NCI-H1092 treated with DMSO at 0.1 percent for 48 hours (cell line): ENCODE measurements at places on chromosomes 2 and 18.

- no peak for DNase-seq
Measured at GRCh38 chr2:150476809-150477302, 10.6 kb downstream of the RND3 start.

DNA sequence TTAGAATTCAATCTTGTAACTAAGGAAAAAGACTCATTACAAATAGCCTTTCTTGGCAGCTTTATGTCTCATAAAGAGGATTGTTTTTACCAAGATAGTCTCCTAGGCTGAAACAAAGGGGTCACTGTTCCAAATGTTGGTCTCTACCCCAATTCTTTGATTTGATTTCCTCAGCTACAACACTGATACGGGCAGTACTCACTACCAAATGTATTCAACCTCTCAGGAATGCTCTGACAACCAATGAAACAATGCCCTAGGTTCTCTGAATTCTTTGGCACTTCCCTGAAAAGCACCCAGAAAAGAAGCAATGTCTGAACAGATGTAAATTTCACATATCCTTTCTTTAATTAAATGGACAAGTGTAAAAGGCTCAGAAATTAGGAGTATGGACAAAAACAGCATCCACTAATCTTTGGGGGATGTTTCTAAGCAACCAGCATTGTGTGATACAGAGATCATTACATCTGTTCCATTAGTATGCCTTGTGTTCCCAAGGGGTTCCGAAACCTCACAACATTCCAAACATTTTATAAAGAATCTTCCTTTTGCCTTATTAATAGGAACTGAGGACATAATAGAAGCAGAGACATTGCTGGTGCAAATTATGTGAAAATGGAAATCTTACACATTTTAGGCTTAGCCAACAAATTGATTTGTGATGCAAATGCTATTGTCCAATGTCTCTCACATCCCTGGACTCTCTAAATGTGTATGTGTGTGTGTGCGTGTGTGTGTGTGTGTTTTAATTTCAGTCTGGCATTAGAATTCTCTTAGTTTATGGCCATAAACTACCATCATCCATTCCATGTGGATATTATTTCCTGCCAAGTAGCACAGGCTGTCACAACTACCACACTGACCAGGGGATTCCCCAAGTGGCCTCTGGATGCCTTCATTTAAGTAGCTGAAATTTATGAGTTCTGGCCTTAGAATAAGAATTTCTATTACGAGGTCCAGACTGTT lies 276.0 kb downstream of the MTX2 start:
- DNase-seq: no peak

DNA sequence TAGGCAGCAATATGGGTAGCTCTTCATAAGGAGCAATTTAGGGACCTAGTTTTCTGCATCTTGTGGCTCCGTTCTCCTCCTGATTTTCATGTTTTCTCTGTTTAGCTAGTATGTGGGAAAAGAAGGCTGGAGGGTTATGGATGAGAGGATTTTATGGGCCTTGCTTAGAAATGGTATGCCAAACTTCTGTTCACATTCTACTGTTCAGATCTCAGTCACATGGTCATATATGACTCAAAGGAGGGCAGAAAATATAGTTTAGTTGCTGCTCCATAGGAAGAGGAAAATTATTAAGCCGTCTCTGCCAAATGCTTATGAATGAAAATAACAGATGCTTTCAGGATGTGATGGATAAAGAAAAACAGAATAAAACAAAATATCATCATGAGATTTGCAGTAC lies 361.8 kb upstream of the CWC22 start:
- DNase-seq: no peak

GRCh38 chr2:19899985-19900930 lies 1.5 kb downstream of the TTC32 start:
- DNase-seq: no peak

DNA sequence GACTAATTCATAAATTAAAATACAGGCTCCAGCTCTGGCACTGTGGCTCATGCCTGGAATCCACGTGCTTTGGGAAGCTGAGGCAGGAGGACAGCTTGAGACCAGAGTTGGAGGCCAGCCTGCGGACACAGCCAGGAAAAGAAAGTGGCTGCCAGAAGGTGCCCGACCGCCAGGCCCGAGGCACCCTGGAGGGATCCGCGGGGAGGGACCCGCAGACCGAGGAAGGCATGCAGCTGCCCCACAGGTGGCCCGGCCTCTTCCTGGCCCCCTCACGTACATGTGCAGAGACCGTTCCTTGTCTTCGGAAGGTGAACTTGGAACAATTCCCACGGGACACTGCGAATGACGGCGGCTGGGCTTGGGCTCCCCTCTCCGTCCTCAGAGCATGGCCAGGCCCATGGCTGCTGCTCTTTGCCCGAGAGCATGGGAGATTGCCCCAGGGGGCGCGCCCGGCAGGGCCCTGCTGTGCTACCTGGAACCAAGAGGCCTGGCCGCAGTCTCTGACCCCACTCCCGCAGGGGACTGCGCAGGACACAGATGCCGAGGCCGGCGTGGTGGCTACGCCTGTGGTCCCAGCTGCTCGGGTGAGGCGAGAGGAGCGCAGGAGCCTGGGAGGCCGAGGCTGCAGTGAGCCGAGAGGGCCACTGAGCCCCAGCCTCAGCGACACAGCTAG lies 55.6 kb upstream of the IMP4 start:
- DNase-seq: no peak

DNA sequence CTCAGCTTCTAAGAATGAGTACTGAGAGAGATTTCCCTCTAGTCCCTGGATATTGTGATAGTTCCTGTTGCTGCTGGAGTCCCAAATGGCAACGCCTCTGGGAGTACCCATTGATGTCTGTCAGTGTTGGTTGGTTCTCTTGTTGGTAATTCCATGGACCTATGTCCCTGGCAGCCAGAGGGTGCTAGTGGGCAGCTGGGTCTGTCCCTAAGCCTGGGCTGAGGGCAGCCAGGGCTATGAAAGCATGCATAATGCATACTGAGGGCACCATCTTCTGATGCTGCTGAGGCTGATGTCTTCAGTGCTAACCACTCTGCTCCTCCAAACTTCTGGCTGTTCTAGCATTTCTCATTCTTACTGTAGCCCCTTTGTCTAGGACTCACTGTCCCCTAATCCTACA lies 35.9 kb downstream of the NABP1 start:
- DNase-seq: no peak

DNA sequence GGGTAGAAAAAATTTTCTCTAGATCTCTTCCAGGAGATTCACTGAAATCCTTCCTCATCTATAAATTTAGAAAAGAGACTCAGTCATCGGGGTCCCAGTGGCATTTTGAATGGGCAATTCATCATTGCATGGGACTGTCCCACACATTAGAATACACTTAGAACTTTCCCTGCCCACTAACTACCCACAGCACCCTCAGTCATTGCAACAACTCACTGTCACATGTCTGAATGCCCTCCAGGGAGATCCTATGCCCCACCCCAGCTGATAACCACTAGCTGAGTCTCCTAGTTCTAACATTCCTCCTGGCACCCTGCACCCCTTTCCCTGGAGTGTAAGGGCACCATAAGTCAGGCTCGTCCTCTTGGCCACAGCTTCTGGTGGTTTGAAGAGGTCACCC lies 89.6 kb downstream of the INSIG2 start:
- no peak for DNase-seq

DNA sequence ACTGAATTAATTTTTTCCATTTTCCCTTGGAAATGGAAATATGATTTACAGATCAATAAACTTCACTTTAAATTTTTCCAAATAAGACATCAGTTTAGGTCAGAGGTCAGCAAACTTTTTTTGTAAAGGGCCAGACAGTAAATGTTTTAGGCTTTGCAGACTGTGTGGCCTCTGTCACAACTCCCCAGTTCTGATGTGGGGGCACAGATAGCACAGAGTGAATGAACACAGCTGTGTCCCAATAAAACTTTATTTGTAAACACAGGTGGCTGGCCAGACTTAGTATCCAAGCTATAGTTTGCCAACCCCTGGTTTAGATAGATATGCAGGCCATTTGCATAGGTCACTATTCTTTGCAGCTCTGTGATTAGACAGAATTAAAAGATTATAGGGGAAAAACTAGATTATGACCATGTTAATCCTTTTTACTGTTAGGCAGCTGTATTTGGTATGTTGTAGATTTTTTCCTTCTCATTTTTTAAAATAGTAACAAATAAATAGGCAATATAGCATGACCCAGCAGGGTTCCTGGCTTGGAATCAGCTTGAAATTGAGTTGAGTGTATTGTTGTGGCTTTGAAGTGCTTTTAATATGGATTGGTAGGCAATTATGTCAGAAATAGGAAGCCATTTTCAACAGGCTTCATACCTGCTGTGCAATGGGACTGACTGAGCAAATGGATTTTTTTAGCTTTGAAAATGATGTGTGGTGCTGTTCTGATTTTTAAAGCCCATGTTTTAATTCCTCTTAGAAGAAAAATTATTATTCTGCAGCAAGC lies 59.7 kb downstream of the WDSUB1 start:
- peak; percentile 45 for DNase-seq

DNA sequence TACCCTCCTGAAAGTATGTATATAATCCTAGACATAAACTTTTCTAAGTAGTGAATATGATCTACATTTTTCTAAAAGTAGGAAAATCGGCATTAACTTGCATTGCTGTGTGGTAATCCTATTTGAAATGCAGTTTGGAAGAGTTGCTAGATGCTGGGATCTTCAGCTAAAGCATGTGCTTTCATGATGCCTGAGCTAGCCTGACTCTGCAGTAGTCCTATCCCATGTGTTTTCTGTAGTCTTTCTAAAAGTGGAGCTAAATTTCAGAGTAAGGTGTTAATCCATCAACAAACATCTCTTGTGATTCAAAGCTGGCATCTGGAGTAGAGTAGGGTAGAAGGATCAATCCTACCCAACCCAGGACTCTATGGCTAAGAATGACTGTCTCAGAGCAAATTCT lies 229.4 kb downstream of the THSD7B start:
- DNase-seq: no peak

DNA sequence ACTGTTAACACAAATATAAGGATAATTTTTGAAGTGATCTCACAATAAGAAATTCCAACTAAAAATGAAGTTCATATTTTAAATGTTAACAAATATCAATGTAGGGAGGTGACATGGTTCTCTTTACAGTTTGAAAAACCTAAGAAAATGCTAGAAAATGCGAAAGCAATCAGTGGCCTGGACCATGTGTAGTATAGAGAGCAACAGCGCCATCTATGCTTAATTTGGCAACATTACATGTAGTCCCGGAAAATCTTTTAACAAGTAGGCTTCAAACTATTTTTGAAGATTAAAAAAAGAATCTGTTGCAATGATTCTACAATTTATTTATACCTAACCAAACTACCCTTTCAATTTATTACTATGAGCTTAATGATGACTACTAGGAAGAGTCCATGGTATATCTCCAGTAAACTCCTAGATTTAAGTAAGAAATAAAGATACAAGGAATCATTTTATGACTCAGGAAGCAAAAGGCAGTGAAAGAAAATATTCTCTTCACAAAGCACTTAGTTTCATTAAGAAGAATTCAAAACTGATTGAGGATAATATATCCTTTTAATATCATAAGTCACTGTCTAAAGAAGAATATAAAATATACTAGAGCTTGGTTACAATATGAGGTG lies 33.3 kb downstream of the NDUFA10 start:
- DNase-seq: peak; percentile 34

DNA sequence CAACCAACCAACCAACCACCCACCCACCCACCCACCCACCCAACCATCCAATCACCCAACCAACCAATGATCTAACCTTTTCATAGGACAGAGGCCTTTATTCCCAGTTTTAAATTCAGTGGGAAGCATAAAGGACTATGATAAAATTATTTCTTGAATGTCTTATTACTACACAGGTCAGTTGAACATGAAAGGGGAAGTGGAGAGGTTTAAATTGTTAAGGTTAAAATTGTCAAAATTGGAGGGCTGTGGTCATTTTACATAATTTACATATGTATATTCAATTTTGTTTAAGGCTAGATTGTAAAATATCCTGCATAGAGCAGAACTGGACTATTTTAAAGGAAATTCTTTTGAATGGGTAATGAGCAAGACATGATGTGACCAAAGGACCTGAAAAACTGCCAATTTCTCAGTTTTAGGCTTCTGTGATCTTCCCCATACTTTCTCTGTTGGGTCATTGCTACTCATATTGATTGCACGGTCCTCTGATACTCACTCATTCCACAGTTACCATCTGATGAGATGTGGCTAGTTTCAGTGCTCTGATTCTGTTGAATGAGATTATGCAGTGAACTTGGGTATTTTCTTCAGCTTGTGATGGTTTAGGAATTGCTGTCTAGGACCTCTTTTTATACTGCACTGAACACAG lies 127.4 kb downstream of the PLCL1 start:
- DNase-seq: no peak

DNA sequence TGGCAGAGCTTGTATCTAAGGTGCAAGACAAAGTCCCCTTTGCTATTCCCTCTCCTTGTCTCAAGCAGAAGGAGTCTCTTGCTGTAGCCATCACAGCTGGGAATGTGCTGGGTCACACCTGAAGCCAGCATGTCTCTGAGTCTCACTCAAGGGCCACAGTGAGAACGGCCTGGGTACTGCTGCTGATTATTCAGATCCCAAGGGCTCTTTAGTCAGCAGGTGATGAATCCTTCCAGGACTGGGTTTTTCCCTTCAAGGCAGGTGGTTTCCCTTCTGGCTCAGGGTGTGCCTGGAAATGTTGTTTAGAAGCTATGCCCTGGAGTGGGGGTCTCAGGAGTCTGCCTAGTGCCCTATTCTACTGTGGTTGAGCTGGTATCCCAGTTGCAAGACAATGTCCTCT lies 356.3 kb downstream of the PARD3B start:
- DNase-seq: no peak

GRCh38 chr2:151862700-151863099 lies 34.5 kb upstream of the ARL5A start:
- no peak for DNase-seq

DNA sequence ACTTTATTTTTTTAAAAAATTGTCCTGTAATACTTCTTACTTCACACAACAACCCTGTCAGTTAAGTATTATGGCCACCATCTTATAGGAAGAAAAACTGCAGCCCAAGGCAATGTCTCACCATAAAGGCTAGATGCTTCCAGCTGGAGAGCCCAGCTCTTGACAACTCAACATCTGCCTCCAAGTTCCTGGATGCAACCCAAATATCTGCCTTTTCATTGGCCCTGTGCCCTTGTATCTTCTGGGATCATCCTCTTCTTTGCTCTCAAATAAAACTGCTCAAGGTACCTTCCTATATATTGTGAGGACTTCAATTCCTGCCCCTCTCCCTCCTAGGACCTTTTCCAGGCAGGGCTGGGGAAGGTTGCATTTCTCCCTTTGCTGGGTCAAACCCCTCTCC lies 69.5 kb downstream of the BIN1 start:
- DNase-seq: no peak

- DNase-seq: no peak
Measured at GRCh38 chr2:19801367-19802080, 100.3 kb downstream of the TTC32 start.
